NCI-H460 (cell line): ENCODE measurements at places on chromosomes 16 and 17.

DNA sequence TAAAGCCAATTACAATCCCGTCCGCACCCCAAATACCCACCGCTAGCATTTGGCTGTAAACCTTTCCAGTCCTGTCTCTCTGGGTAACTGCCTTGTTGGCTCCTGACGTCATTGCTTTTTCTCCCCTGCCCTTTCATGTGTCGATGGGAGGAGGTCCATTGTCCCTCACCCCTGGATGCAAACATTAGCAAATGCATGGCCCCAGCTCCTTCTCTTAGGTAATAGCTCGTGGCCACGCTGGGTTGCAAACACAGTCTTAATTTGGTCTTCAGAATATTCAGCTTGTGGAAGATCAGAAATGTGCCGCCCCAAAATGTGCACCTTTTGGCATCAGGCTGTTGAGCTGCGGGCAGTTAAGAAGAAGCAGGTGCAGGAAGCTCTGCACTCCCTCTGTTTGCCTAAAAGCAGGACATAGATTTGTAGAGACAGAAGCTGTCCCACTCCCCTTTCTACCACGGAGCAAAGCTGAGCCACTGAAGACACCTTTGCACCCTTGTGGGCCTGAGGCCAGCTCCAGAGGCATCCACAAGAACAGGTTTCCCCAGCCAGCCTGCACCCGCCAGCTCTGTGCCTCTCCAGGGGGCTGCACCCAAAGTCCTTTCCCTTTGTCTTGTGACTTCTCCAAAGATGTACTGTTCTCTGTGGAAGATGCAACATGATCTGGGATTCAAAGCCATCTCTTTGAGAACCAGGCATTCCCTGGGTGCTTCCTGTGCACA, 127.3 kb downstream of the MGAT5B start:
- DNase-seq, result no peak

- no peak for DNase-seq
These were observed 30.1 kb downstream of the CD300LF start for GRCh38 chr17:74682471-74683190.

DNA sequence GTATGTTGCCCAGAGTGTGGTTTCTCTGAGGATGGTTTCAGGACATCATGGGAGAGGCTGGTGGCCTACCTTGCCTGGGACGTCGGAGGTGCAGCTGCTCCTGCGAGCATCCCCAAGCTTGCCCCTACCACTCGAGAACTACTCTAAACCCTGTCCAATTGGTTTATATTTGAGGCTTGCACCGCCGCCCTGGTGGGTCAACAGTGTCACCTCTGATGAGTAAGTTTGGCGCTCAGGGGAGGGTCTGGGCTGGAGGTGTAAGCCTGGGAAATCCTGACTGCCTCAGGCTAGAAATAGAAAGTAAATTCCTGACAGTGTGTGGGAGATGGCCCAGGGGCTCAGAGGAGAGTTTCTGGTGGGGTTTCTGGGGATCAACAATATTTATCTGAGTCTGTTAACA, 48.2 kb downstream of the CCDC42 start:
- no peak for DNase-seq

GRCh38 chr16:24973809-24974461, 41.2 kb downstream of the ARHGAP17 start:
- DNase-seq, result no peak

DNA sequence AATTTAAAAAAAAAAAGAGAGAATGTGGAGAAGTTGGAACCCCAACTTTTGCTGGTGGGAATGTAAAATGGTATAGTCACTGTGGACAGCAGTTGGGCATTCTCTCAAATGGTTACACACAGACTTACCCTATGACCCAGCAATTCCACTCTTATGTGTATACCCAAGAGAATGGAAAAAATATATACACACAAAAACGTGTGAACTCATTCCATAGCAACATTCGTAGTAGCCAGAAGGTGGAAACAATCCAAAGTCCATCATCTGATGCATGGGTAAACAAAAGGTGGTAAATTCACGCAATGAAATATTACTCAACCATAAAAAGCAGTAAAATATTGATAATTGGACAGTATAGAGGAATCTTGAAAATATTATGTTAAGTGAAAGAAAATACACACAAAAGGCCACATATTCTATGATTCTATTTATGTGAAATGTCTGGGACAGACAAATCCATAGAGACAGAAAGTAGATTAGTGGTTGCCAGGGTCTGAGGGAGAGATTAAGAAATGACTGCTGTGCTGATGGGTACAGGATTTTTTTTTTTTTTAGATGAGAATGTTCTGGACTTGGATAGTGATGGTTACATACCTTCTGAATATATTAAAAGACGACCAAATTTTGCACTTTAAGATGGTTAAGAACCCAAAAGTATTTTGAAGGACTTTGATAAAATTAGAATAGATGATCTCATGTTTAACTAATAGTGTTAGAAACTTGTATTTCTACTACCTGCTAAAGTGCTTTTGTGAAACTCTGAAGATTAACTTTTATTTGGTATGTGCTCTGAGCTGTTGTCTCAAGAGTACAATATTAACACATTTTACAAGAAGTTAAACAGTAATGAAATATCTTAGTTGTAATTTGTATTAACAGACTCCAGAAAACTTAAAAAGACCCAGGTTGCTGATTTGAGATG, 60.9 kb downstream of the MRTFB start:
- no peak for DNase-seq

DNA sequence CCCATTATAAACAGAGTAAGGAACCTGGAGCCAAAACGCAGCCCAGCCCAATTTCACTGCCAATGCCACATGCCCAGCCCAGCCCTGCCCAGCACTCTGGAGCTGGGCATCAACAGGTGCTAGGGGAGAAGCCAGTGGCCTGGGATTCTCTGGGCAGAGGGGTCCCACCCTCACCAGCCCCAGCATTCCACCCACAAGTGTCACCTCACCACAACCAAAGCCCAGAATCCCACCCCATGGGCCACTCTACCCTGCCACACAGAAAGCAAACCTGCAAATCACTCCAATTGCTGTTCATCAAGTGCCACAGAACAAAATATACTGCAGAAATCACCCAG, 102.5 kb upstream of the CDH5 start:
- DNase-seq, result no peak

GRCh38 chr16:17696616-17697015, 225.9 kb upstream of the XYLT1 start:
- no peak for DNase-seq

DNA sequence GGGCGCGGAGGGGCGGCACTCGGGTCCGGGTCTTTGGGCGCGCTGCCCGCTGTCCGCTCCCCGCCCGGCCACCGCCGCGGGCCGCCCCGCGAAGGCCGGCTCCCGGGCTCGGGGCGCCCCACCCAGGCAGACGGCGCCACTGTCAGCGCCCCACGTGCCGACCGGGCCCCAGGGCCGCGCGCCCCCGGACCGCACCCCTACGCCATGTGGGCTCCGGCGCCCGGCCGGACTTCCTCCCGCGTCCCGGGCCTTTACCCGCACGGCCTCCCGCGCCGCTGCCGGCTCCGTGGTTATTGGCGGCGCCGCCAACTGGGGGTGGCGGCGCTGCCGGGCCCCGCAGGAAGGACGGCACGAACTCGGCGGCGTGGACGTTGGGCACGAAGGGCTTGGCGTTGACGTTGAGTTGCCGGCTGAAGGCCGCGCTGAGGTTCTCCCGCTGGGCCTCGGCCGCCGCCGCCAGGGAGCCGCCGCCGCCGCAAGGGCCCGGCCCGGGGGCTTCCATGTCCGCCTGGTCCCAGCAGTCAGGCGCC, 577 bp downstream of the GSPT1 start:
- DNase-seq, result no peak

DNA sequence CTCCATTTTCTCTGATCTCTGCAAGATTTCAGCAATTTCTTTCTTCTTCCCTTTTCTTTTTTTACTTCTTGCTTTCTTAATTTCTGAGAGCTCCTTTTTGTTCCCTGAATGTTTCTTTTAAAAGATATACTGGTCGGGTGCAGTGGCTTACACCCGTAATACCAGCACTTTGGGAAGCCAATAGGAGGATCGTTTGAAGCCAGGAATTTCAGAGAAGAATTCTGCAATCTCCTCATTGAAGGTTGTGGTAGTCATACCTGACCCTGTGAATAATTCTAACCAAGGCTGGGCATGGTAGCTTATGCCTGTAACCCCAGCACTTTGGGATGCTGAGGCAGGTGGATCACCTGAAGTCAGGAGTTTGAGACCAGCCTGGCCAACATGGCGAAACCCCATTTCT, 15.6 kb upstream of the ABCC1 start:
- DNase-seq, result no peak
